ENCODE measurements at places on chromosomes 11 and 22.

GRCh38 chr22:26891429-26891828, 234.0 kb downstream of the MIAT start:
- no peak for DNase-seq

DNA sequence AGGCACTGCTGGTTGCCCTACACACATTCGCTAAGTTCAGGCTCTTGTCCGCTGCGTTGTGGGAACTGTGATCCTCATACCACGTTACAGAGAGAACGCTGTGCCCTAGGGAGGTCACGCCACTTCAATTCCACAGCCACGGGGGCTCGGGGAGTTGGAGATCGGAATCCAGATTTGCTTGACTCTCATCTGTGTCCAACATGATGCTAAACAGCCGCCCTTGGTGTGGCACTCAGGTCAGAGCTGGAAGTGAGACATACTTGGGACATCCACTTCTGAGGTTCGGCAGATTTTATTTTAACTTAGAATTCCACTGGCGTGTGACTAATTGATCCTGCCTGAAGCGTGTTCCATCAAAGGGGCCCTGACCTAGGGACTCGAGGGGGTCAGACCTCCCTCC, 41.7 kb downstream of the RIBC2 start:
- DNase-seq = no peak

GRCh38 chr11:131418189-131418588, 47.8 kb downstream of the NTM start:
- DNase-seq = no peak

DNA sequence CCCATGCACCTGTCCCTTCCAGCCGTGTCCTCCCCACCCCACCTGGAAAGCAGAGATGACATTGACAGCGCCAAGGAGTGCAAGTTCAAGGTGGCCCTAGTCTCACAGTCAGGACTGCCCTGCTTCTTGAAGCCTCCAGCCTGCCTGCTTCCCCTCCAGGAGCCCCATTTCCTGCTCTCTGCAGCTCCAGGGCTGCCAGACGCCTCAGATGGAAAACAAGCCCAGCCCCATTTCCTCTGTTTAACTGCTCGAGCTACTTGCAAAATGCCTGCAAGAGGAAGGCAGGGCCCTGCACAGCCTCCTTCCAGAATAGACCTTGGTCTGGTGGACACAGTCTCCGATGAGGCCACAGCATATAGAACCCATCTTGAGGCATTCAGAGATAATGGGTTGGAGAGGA, 5.0 kb upstream of the DGKZ start:
- DNase-seq = no peak

DNA sequence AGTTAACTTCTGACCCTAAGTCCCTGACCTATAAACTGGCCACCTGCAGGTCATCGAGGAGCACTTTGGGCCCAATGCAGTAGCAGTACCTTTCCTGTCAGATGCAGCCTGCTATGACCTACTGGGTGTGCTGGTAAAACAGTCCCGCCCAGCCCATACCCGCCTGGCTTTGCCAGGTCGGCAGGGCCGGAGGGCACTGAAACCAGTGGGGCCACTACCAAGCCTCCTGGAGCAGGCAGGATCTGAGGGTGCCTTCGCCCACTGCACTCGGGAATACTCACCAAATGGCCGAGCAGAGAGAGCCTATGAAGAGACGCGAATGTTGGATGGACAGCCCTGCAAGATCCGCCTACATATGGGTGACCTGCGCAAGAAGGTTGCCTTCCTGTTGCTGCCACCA, 4.4 kb downstream of the C11orf42 start:
- no peak for DNase-seq

DNA sequence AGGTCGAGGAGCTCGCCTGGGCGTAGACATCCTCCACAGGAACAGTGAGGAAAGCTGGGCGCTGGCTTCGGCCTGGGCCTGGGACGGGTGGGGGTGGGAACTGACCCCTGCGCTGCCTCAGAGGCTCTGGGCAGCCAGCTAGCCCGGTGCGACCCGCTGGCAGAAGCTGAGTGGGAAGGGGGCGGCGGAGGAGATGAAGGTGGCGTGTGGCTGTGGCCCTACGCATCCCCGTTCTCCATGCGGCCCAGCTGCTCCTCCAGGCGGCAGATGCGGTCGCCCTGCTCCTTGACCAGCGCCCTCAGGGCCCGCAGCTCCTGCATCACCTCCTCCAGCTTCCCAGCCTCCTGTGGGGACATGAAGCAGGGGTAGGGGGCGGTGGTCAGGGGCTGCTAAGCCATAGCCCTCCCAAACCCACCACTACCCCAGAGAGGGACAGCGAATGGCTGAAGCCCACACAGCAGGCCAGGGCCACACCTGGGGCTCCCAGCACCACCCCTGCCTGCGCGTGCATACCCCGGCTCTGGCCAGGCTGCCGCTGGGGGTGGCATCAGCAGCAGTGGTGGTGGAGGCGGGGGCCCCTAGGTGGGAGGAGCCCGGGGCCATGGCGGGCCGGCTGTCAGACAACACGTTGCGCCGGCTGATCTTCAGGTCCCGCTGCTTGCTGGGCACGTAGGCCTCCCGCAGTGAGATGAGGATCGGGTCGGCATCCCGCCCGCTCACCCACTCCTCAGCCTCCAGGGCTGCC, 848 bp upstream of the PTPRCAP start:
- peak; percentile 61 for DNase-seq

- DNase-seq = no peak
Measured at GRCh38 chr11:125679397-125679796, 1.2 kb downstream of the ACRV1 start.

DNA sequence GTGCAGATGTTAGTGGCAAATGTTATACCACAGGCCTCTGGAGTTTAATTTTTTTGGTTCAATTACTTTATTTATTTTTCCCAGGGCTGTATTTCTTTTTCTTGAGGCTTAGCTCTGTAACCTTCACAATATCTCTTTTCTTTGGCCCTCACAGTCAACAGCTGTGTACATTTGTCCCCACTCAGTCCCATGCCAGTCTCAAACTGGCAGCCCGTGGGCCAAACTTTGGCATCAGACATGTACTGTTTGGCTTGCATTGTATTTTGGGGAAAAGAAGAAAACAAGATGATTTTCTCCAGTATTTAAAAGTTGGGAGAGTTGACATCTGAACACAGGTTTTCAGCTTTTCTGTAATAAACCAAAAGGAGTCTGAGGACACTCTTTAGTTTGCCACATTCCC, 87.1 kb downstream of the PRR5L start:
- no peak for DNase-seq

GRCh38 chr11:14079011-14079410, 116.5 kb downstream of the SPON1 start:
- no peak for DNase-seq

- no peak for DNase-seq
Measured at GRCh38 chr22:19714312-19715187, at the start of gene SEPTIN5. SEPTIN5 (plus strand) TSS chr22:19714503; CDS start chr22:19714589, 86 bp downstream.

DNA sequence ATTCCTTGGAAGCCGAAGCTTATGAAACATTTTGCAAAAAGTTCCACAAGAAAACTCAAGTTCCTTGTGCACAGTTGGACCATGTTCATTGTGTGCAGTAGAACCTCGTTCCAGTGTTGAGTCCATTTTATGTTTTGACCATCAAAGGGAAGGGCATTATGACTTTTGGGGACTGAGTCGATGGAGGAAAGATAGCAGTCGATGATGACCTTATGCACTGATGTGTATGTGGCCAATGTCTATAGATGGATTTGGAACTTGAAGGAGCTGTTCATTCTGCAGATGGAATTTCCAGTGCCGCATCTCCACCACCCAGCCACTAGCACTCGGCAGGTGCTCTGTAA, 71.5 kb upstream of the IGLL5 start:
- no peak for DNase-seq

- DNase-seq = no peak
Measured at GRCh38 chr22:41762980-41763779, 37.3 kb upstream of the CCDC134 start.
